ENCODE measurements at places on chromosomes 1 and 21.

GRCh38 chr1:162916821-162917613, 56.0 kb upstream of the CCDC190 start:
- H3K27me3 ChIP-seq = no peaks in the 10 kb centered on the region
- peaks cover 10% of the 10 kb centered on the region for H3K4me1 ChIP-seq
- peaks cover 3% of the 10 kb centered on the region for H3K36me3 ChIP-seq
- H3K27ac ChIP-seq = no peak overlapping the region
- no peak for DNase-seq

DNA sequence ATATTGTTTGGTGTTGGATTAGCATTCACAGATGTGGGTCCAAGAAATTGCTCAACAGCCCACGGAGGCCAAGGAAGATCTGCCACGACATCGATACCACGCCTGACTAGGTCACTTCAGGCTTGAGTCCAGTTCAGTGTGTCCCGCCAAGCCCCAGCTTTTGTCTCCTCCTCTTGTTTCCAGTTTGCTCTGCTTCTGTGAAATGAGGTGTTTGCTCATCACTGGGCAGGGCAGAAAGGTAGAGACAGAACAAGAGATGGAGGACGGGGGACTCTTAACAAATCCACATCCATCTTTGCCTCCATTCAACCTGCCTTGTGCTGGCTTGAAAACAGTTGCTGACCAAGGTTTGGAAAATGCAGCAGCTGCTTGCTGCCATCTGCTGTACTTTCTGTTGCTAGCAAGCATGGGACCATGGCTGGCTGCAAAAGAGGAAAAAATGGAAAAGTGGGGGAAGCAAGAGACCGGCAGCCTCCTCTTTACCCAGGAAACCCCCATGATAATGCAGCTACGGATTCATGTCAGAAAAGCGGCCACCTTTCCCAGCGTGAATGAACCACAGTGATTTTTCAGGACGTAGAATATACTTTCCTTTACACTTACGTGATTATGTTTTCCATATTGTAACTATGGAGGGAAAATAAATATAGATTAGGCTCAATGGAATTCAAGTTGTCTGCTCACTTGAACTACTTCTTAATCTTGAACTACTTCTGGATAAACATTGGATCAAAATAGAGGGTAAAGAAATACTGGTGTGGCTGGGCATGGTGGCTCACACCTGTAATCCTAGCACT, 80.2 kb upstream of the GREM2 start:
- DNase-seq = peak; percentile 55
- H3K4me1 ChIP-seq = peaks cover 16% of the 10 kb centered on the region
- H3K4me3 ChIP-seq = no peak overlapping the region
- H3K36me3 ChIP-seq = no peaks in the 10 kb centered on the region

- no peak overlapping the region for H3K4me3 ChIP-seq
- H3K27ac ChIP-seq = no peak overlapping the region
- peak; percentile 30 for DNase-seq
Measured at GRCh38 chr1:174998569-174999215, 1.1 kb upstream of the CACYBP start.

DNA sequence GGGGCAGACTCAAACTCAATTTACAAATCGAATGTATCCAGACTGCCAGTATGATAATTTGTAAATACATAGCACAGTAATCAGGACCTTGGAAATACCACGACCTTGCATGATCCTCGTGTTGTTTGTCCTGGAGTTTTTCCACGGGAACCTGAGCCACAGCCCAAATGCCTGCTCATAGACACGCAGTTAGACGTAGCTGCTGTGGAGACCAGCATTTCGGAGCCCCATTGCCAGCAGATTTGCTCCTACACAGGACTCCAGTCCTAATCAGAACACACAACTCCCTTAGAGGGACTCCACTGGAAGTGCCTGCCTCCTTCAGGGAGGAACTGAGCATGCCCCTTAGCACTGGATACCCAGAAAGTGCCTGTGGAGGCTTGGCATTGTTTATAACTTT, 163.2 kb downstream of the GALNT2 start:
- DNase-seq = no peak
- H3K36me3 ChIP-seq = no peaks in the 10 kb centered on the region
- no peaks in the 10 kb centered on the region for H3K27me3 ChIP-seq
- H3K27ac ChIP-seq = no peak overlapping the region
- H3K4me3 ChIP-seq = no peak overlapping the region

DNA sequence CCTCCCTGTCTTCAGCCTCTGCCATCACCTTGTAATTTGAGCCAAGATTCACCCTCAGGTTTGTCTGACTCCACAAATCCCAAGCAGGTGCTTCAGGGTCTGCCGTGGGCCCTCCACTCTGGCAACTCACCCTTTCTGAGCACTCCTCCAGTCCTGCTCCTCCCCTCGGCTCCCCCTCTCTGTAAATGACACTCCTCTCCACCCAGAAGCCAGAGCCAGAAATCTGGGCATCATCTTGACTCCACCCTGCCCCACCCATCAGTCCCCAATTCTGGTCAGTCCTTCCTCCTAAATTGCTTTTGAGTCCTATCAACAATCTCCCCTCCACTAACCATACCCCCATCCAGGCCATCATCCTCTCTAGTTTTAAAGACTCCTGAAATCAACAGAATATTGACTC, 40.5 kb downstream of the RCSD1 start:
- H3K27ac ChIP-seq = no peak overlapping the region
- H3K4me1 ChIP-seq = peaks cover 21% of the 10 kb centered on the region
- DNase-seq = no peak
- no peaks in the 10 kb centered on the region for H3K27me3 ChIP-seq
- peak overlapping the region; percentile 14 for H3K4me3 ChIP-seq
- peaks cover 40% of the 10 kb centered on the region for H3K36me3 ChIP-seq

GRCh38 chr1:47522935-47523834, 85.3 kb downstream of the FOXD2 start:
- H3K27me3 ChIP-seq = peaks cover 7% of the 10 kb centered on the region
- H3K36me3 ChIP-seq = no peaks in the 10 kb centered on the region
- H3K27ac ChIP-seq = no peak overlapping the region
- H3K4me1 ChIP-seq = peaks cover 15% of the 10 kb centered on the region
- H3K4me3 ChIP-seq = no peak overlapping the region

DNA sequence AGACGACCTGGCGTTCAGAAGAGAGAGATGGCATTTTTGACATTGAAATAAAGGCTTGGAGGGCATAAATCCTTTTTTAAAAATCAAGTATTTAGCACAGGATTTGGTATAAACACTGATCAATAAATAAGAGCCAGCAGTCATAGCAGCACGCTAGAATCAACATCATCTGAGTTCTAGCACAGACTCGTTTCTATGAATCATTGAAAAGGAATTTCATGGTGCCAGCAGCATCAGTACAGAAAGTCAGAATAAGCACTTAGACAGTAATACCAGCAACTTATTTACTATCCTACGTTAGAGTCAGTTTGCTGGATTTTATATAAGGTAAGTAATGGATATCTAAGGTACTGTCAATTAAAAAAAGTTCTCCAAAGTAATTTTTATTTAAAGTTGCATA, 119.3 kb downstream of the HLCS start:
- H3K27me3 ChIP-seq = no peaks in the 10 kb centered on the region
- H3K4me1 ChIP-seq = peaks cover 24% of the 10 kb centered on the region
- H3K36me3 ChIP-seq = no peaks in the 10 kb centered on the region

DNA sequence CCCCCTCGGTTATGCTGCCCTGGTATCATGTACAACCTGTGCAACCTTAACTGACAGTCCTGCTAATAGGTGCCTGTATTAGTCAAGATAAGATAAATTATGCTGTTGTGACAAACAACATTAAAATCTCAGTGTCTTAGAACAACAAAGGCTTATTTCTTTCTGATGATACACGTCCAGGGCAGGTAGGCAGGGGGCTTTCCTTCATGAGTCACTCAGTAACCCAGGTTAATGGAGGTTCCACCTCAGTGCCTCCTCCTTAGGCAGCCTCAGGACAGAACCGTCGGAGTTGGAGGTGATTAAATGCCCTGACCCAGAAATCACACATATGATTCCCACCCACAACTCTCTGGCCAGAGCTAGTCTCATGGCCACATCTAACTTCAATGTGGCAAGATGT, 94.6 kb upstream of the CASZ1 start:
- H3K4me1 ChIP-seq = peaks cover 10% of the 10 kb centered on the region
- H3K27ac ChIP-seq = no peak overlapping the region
- DNase-seq = no peak
- H3K36me3 ChIP-seq = no peaks in the 10 kb centered on the region
- no peak overlapping the region for H3K4me3 ChIP-seq
